ENCODE measurements at places on chromosomes 3 and 15.

DNA sequence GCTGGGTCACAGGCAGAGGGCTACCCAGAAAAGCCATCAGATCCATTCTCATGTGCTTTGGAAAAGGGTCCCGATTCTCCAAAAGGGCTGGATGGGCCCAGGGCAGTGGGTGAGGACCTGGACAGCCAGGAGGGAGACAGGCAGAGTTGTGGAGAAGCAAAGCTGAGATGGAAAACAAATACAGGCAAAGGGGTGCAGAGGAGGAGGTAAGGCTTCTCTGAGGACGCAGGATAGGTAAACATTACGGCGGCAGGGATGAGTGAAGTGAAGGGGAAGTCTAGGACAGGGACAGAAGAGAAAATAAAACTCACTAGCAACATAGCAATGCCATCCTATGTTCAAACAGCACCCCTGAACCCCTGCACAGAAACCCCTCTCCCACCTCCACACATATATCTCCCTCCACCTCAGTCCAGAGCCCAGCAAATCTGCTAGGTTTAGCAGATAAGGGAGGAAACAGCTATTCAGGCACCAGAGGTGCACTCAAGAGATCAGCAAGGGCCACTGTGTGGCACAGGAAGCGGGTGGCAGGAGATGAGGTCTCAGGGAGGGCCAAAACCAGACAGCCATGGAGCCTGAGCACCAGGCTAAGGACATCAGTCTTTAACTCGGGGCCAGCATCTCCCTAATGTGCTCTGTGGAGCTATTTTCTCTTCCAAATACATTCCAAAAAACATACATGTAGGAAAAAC, 51.3 kb downstream of the HOMER2 start:
- no peak for DNase-seq

DNA sequence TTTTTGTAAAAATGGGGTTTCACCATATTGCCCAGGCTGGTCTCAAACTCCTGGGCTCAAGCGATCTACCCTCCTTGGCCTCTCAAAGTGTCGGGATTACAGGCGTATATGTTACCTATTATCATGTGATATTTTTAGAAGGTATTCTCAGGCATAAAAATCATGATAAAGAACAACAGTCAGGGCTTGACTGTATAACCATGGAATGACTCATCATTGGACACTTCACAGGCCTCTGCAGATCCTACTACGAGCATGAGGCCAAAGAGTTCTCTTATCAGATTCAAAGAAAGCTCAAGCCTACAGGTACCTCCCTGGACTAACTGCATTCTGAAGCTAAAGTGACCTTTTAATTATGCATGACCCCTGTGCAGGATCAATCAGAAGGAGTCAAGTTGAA, 91.7 kb upstream of the PRICKLE2 start:
- no peak for DNase-seq

DNA sequence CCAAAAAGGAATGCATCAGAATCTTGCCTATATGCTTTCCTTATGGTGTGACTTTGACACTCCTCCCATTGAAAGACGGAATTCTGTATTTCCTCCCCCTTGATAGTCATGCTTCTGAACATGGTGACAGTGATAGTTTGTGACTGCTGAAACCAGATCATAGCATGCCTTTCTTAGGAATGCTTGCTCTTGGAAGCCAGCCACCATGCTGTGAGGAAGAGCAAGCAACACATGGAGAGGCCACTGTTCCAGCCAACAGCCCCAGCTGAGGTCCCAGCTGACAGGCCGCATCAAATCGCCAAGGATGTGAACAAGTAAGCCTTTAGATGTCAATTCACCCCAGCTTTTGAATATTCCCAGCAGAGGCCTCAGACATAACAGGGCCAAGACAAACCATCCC, 100.1 kb downstream of the IGF2BP2 start:
- no peak for DNase-seq

DNA sequence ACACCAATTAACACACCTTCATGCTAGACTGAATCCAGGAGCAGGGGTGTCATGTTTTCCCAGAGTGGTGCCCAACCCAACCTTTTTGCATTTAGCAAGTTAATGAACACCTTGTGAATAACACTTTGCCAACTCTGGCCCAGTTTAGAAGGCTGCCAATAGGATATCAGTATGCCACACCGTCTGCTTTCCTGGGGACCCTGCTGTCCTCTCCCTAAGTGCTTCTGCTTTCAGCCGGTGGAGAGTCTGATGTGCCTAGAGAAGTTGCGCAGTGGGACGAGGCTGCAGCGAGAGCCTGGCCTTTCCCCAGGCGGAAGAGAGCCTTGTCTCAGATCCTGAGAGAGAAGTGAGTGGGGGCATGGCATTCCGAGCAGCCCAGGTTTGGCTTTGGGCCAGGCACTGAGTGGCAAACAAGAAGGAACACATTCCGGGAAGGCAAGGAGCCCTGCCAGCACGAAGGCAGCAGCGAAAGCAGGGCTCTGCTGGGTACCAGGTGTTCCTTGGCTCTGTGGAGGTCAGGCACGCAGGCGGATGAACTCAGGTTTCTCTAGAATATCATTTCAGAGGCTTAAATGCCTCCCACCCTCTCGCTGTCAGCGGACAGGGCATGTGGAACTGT, 36.9 kb downstream of the SENP8 start:
- DNase-seq: no peak

- no peak for DNase-seq
Observed at GRCh38 chr3:72699631-72700030, 148.6 kb downstream of the SHQ1 start.

DNA sequence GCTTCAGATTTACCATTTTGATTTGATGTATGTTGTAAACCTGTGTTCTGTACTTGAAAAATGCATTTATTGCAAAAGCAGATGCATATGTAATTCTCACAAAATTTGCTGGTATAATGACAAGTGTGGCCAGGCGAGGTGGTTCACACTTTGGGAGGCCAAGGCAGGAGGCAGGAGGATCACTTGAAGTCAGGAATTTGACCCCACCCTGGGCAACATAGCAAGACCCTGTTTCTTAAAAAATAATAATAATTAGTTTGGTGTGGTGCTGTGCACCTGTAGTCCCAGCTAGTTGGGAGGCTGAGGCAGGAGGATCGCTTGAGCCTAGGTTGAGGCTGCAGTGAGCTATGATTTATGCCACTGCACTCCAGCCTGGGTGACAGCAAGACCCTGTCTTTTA, 4.7 kb upstream of the HYKK start:
- DNase-seq: no peak

- no peak for DNase-seq
Observed at GRCh38 chr3:29335438-29335837, 54.6 kb downstream of the RBMS3 start.

Measured in activated CD4-positive, alpha-beta T cell treated with anti-CD3 and anti-CD28 coated beads, Interleukin-10, Interleukin-2, amounts not matched to agents 100 ng/mL and 50 ng/mL, durations not matched to agents 16 hours and 8 hours (primary cell).